CD14-positive monocyte (primary cell): ENCODE measurements at places on chromosomes 4 and X.

- no peak for DNase-seq
- no peaks in the 10 kb centered on the region for H3K27me3 ChIP-seq
- H3K36me3 ChIP-seq, result no peaks in the 10 kb centered on the region
- H3K4me1 ChIP-seq, result no peaks in the 10 kb centered on the region
- no peak overlapping the region for H3K27ac ChIP-seq
These were observed 505.0 kb upstream of the PITX2 start for GRCh38 chr4:111127841-111128240.

DNA sequence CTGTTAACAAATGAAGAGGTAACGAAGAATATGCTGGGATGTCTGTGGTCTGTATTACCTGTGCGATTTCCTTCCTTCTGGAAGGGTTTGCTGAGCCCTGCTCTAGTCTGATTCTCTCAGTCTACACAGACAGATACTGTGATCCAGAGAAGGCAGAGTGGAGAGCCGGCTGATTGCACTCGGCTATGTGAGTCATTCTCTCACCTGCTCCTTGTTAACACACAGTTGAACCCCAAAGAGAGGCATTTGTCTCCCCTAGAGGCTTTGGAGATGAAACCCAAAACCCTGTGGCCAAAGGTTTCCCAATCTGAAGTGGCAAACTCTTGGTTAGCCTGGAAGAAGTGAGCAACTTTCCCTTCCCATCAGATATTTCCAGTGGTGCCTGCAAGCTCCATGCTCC lies 78.1 kb upstream of the GPC4 start:
- DNase-seq, result no peak
- H3K36me3 ChIP-seq, result no peaks in the 10 kb centered on the region
- no peak overlapping the region for H3K27ac ChIP-seq
- H3K4me1 ChIP-seq, result no peaks in the 10 kb centered on the region
- no peaks in the 10 kb centered on the region for H3K27me3 ChIP-seq
- no peak overlapping the region for H3K4me3 ChIP-seq

- H3K4me1 ChIP-seq, result no peaks in the 10 kb centered on the region
- no peaks in the 10 kb centered on the region for H3K36me3 ChIP-seq
- no peak overlapping the region for H3K27ac ChIP-seq
- H3K4me3 ChIP-seq, result no peak overlapping the region
- DNase-seq, result no peak
These were observed 198.9 kb downstream of the MID1IP1 start for GRCh38 chrX:38999967-39000745.

GRCh38 chrX:19906293-19906692 lies 18.9 kb upstream of the SH3KBP1 start:
- peaks cover 14% of the 10 kb centered on the region for H3K4me1 ChIP-seq
- H3K36me3 ChIP-seq, result no peaks in the 10 kb centered on the region
- H3K4me3 ChIP-seq, result no peak overlapping the region
- no peak for DNase-seq
- H3K27ac ChIP-seq, result no peak overlapping the region

DNA sequence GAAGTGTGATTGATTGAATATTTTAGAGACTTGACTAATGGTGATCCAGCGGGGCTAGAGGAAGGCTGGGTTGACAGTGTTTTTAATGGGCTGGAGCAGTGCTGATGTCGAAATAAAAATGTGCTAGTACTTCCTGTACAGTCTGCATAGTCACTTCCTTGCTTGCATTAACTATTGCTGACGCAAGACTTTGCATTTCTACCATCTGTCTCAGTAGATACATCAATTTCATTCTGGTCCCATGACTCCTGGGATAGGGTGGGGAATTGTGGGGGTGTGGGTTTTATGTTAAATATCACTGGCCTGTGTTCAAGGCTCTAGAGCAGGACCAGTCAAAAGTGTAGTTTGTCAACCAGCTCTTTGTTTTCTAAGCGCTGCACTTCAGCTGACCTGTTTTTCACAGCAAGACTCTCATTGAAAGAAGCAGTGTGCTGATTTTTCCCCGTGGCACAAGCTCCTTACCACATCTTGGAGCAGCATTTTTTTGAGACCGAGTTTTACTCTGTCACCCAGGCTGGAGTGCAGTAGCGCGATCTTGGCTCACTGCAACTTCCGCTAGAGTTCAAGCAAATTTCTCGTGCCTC lies 35.2 kb upstream of the PHEX start:
- H3K4me3 ChIP-seq, result no peak overlapping the region
- no peaks in the 10 kb centered on the region for H3K36me3 ChIP-seq
- DNase-seq, result peak; percentile 86
- H3K27me3 ChIP-seq, result no peaks in the 10 kb centered on the region
- H3K4me1 ChIP-seq, result peaks cover 54% of the 10 kb centered on the region

DNA sequence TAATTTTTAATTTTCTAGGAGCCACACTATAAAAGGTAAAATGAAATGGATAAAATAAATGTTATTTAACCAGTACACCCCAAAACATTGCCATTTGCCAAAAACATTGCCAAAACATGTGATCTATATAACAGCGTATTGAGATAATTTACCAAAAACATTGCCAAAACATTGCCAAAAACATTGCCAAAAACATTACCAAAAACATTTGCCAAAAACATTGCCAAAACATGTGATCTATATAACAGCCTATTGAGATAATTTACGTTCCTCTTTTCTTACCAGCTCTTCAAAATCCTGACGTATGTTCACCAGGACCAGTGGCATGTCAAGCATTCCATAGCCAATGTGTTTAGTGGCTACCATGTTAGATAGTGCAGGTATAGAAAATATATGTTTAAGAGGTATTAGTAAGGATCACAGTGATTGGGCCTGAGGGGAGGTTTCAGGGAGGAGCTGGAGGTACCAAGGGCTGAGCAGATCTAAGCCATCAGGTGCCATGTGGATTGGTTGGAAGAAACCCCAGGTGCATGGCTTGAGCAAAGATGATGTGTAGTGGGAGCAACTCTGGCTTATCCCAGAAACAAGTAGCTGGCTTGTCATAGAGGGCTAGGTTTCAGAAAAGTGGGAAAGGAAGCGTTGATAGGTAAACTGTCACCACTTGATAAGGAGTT lies 42.6 kb downstream of the RAPGEF2 start:
- no peak overlapping the region for H3K27ac ChIP-seq
- no peak overlapping the region for H3K4me3 ChIP-seq
- no peaks in the 10 kb centered on the region for H3K4me1 ChIP-seq

DNA sequence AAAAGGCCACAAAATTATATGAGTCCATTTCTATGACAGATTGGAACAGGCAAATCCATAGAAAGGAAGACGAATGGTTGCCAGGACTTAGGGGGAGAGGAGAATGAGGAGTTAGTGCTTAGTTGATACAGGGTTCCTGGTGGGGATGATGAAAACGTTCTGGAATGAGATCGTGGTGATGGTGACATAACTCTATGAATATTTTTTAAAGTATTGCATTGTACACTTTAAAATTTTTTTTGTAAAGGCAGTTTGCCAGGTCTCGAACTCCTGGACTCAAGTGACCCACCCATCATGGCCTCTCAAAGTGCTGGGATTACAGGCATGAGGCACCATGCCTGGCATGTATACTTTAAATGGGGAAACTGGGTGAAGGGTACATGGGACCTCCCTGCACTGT lies 9.9 kb upstream of the CCNQ start:
- H3K4me1 ChIP-seq, result peaks cover 22% of the 10 kb centered on the region
- no peak overlapping the region for H3K27ac ChIP-seq
- H3K27me3 ChIP-seq, result peaks cover 8% of the 10 kb centered on the region
- no peaks in the 10 kb centered on the region for H3K36me3 ChIP-seq
- DNase-seq, result no peak

- no peak overlapping the region for H3K27ac ChIP-seq
- no peak for DNase-seq
- H3K4me1 ChIP-seq, result peaks cover 22% of the 10 kb centered on the region
- peaks cover 71% of the 10 kb centered on the region for H3K27me3 ChIP-seq
- H3K4me3 ChIP-seq, result peak overlapping the region; percentile 69
These were observed 115.7 kb upstream of the TEX13C start for GRCh38 chrX:125203737-125204578.

DNA sequence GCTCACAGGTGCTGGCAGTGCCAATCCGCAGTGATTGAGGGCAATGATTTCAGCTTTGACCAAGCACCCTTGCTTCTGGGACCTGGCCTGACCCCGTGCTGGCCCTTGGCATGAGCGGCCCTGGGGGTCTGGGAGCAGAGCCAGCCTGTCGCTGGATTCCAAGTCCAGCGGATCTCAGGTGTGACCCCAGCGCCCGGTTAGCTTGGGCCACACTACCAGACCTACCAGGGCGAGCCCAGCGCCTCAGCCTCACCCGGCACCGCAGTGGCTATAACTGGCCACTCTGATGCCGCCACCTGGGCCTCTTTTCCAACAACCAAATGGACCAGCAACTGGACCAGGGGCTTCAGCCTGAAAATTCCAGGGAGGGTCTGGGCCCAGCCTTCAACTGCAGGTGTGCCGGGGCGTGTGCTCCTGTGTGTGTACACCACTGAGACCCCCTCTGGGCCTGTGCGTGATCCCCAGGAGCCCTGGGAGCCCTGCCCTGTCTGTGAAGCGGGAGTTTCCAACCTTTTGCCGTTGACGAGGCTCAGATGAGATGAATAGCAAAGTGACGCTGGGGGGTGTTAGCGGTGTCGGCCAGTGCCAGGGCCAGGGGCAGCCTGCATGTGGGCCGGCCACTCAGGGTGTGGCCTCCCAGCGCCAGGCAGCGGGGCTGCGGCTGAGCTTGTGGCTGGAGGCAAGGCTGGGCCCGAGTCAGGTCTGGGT lies 658 bp downstream of the SH3TC1 start:
- H3K4me1 ChIP-seq, result peaks cover 71% of the 10 kb centered on the region
- H3K36me3 ChIP-seq, result peaks cover 15% of the 10 kb centered on the region
- DNase-seq, result no peak
- no peaks in the 10 kb centered on the region for H3K27me3 ChIP-seq

DNA sequence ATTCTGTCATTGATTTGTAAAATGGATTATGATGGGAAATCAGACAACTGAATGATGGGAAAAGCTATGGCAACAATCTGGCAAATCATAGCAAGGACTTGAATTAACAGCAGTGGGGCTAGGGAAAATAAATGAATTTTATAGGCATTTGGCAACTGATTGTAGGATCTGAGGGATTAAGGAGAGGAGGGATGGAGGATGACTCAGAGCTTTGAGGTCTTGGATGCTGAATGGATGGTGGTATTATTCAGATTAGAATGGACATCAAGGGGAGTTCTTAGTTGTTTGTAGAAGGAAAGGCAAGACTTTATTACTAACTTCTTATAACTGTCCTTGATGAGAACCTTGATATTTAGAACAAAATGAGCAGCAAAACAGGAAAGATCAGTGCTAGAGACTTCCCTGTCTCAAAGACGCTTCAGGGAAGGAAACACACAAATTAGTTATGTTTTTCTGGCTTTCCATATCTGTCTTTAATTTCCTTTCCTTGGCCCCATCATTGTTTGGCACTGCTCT lies 51.4 kb upstream of the HHIP start:
- no peaks in the 10 kb centered on the region for H3K27me3 ChIP-seq
- no peaks in the 10 kb centered on the region for H3K4me1 ChIP-seq
- no peak overlapping the region for H3K27ac ChIP-seq
- no peak overlapping the region for H3K4me3 ChIP-seq
- no peak for DNase-seq

GRCh38 chr4:103429283-103429682 lies 231.1 kb upstream of the CENPE start:
- H3K36me3 ChIP-seq, result no peaks in the 10 kb centered on the region
- no peak for DNase-seq
- H3K4me1 ChIP-seq, result no peaks in the 10 kb centered on the region

GRCh38 chr4:127012549-127012948 lies 620.2 kb upstream of the INTU start:
- no peaks in the 10 kb centered on the region for H3K4me1 ChIP-seq
- DNase-seq, result no peak
- no peaks in the 10 kb centered on the region for H3K36me3 ChIP-seq
- no peak overlapping the region for H3K4me3 ChIP-seq
- H3K27me3 ChIP-seq, result no peaks in the 10 kb centered on the region

GRCh38 chr4:101145021-101145420 lies 202.3 kb downstream of the PPP3CA start:
- peaks cover 9% of the 10 kb centered on the region for H3K4me1 ChIP-seq
- no peaks in the 10 kb centered on the region for H3K36me3 ChIP-seq
- H3K27me3 ChIP-seq, result no peaks in the 10 kb centered on the region
- no peak overlapping the region for H3K27ac ChIP-seq
- H3K4me3 ChIP-seq, result no peak overlapping the region

DNA sequence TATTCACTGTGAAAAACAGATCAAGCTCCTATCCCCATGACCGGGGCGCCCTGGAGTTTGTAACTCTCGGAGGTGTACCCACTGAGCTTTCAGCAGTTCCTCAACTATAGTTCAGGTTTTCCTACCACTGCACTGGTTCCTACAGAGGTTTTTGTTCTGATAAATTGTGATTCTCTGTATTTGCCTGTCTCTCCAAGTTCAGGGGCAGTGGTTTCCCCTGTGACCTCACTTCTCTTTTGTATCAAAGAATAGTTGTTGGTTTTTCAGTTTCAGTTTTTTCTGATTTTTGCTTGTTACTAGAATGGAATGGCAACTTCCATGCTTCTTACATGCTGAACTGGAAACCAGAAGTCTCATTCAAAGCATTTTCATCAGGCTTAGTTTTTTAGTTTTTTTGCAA lies 56.8 kb upstream of the PLS3 start:
- H3K36me3 ChIP-seq, result no peaks in the 10 kb centered on the region
- no peak for DNase-seq
- H3K4me3 ChIP-seq, result no peak overlapping the region
- no peak overlapping the region for H3K27ac ChIP-seq
- peaks cover 14% of the 10 kb centered on the region for H3K4me1 ChIP-seq

GRCh38 chrX:120672389-120672788 lies 42.5 kb upstream of the C1GALT1C1 start:
- H3K36me3 ChIP-seq, result no peaks in the 10 kb centered on the region
- no peak for DNase-seq
- H3K27ac ChIP-seq, result no peak overlapping the region
- H3K27me3 ChIP-seq, result no peaks in the 10 kb centered on the region
- no peaks in the 10 kb centered on the region for H3K4me1 ChIP-seq
- no peak overlapping the region for H3K4me3 ChIP-seq
